Neural crest cell (in vitro differentiated cells): ENCODE measurements at places on chromosomes 3 and 15.

DNA sequence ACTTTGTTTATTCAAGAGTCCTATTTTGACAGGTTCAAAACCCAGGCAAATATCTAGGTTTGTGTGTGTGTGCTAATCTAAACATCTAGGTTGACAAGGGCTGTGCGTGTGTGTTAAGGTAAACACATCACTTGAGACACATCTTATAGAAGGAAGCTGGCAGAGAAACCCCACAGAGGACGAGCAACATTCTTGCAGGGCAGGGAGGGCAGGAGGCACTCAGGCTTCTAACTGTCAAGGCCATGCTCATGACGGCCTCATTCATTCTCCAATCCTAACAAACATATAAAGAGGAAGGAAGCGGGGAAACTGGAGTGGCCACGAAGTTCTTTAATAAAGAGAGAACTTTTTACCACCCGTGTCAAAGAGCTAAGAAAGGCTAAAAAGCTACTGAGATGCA is 43.4 kb downstream of the SLCO2A1 start:
- no peak for DNase-seq

DNA sequence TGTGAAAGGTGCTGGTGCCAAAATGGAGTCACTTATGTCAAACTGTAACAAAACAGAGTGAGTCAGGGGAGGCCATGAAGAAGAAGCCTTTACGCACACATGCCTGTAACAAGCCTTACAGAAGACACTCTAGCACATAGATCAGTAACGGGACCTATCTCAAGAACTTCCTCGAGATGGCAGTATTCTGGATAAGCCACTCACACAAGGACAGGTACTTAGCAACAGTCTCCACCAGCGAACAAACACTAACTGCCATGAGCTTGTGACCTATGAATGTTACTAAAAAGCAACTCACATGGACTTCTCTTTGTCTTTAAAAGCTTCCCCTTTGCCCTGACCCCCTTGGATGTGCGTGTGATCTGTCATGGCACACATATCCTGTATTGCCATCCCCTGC is 235.1 kb downstream of the CD47 start:
- DNase-seq: no peak

- peak; percentile 31 for DNase-seq
Measured at GRCh38 chr3:100316641-100317069, 17.9 kb upstream of the NIT2 start.

- no peak for DNase-seq
Measured at GRCh38 chr3:4708230-4708629, 215.1 kb downstream of the ITPR1 start.

DNA sequence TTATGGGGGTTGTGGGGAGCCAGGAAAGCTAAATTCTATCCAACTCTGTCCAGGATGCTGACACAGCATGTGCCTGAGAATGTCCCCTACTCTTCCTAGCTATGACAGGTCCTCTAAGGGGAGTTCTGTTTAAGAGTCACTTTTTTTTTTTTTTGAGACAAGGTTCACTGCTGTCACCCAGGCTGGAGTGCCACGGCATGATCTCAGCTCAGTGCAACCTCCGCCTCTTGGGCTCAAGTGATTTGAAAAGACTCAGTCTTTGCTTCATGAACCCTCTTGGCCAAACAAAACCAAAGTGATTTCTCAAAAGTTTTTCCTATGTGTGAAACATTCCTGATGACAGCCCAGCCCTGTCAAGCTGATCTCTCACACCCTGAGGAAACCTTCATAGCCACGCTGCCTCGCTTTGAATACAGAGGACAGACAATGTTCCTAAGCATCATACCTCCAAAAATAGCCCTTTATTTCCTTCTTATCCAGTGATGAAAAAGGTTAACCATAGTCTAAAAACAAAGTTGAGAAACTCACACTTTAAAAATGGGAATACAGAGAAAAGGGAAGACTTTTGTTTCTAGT is 105.5 kb upstream of the PROK2 start:
- no peak for DNase-seq

DNA sequence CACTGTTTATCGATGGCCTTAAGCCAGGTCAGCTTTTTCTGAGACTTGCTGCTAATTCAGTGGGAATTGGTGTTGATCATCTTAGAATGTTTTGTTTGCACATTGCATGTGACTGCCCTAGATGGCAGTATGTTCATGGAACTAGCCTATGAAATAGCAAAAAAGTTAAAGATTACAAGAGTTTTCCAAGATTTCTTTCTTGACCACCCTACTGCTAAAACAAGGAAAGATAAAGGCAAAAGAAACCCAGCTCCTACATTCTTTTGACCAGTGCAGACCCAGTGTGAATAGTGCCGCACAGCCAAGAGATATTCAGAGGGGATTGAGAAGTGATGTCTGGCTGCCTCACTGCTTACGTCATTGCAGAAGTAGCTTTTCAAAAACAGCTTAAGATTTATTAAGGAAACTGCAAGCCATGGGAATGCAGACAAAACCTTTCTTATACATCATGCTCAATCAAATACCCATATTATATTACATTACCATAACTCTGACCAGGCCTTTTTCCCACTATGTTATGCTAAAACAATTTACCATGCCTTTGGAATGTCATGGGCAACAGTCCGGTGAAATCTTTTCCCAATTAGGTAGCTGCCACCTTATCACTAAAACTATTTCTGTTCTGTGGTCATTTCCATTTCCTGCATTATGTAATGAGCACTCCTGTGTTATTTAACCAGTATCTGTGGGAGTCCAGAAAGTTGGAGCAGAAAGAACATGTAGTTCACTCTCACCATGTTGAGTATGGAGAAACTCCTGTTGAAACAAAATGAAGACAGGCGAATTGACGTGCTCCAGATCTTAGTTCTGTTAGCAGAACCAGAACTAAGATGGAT is 6.0 kb downstream of the PHLDB2 start:
- DNase-seq: no peak

GRCh38 chr3:112654979-112655378 is 14.0 kb upstream of the CCDC80 start:
- no peak for DNase-seq
